Anterior cingulate cortex (tissue), 58 donors: ENCODE measurements at places on chromosomes 7 and 10.

GRCh38 chr10:37434091-37434490 lies 308.7 kb downstream of the ANKRD30A start:
- DNase-seq: no peak

- DNase-seq: no peak
Observed at GRCh38 chr10:4343091-4343490, 482.9 kb upstream of the AKR1E2 start.

DNA sequence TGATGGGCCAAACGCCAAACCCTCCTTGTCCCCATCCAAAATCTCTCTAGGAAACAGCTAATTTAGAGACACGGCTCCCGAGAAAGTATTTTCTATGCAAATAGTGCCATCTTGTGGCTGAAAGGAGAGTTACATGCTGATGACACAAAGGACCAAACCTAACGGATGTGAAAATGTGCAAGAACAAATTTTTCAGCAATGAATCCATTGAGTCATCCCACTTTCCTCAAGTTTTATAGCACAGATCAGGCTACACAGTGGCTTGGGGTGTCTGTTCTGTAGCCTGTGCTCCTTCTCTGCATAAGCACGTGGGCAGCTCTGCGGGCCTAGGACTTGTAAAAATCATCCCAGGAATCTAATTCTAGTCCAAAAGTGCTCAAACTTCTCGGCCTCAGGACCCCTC lies 154.8 kb upstream of the PRR15 start:
- peak; percentile 67 for DNase-seq

GRCh38 chr10:93077860-93078337 lies 4.2 kb downstream of the CYP26A1 start:
- no peak for DNase-seq

DNA sequence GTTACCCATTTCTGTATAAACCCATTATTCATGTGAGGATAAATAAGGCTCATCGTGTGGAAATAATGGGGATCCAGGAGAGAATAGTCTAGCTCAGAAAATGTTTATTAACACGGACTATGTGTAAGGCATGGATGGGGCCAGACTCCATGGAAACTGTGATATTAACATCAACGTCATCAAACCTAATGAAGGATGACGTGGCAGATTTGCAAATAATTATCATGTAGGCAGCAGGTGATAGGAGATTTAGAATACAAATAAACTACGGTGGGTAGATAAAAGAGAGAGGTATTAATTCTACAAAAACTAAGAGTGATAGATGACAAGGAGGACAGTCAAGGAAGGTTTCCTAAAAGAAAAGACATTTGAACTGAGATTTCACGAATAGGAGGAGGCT lies 592.2 kb downstream of the REEP3 start:
- no peak for DNase-seq

DNA sequence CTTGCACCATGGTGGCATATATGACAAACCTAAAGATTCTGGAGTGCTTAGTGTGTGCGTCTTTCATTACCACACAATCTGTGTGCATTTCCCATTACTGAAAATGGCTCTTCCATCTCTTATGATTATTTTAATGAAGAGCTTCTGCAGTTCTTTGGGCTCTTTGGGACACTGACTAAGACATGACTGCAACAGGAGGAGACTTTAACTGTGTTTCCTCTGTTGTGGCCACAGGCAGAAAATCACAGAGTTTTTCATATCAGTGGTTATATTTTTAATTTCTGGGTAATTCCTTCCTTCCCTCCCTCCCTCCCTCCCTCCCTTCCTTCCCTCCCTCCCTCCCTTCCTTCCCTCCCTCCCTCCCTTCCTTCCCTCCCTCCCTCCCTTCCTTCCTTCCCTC lies 58.1 kb downstream of the WNT2 start:
- no peak for DNase-seq

DNA sequence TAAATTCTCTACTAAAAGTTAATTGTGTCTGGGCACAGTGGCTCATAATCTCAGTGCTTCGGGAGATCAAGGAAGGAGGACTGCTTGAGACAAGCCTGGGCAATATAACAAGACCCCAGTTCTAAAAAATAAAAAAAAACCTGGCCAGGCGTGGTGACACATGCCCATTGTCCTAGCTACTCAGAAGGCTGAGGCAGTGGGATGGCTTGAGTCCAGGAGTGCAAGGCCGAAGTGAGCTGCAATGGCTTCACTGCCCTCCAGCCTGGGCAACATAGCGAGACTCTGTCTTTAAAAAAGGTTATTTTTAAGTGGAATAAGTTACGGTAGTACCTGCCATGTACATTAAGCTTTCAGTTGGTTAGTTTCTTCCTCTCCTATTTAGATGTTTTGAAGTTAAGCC lies 28.9 kb downstream of the CDK14 start:
- DNase-seq: no peak

DNA sequence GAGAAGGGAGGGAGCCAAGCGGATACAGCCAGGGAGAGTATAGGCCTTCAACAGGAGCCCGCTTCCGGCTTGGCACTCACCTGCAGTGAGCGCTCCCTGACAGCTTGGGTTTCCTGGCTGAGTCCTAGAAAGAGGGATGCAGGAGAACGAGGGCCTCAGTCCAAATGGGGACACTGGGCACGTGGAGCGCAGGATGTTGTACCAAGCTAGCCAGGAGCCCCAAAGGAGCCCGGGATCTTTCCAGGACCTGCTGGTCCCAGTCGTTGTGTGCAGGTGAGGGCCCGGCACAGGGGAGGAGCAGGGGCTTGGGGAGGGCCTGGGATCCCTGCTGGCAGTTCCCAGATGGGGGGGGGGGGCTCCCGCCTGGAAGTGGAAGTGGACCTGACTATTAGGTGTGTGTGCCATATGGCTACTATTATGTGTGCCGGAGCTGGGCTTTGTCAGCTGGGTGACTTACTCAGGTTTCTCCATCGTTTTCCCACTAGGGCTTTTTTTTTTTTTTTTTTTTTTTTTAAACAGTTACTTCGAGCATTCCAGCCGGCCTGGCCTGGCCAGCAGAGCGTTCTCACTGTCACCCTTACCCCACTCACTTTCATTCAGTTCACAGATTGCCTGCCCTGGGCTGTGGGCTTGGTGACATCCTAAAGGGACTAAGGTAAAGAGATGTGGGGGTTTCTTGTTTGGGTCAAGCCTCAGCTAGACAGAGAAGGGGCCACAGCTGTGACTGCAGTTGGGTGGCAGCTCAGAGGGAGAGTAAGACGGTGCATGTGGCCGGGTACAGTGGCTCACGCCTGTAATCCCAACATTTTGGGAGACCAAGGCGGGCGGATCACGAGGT lies 3.8 kb downstream of the AGAP3 start:
- DNase-seq: no peak

- DNase-seq: no peak
Observed at GRCh38 chr7:66929165-66929564, 8.1 kb downstream of the TMEM248 start.

GRCh38 chr7:82567356-82567755 lies 123.8 kb upstream of the CACNA2D1 start:
- no peak for DNase-seq

DNA sequence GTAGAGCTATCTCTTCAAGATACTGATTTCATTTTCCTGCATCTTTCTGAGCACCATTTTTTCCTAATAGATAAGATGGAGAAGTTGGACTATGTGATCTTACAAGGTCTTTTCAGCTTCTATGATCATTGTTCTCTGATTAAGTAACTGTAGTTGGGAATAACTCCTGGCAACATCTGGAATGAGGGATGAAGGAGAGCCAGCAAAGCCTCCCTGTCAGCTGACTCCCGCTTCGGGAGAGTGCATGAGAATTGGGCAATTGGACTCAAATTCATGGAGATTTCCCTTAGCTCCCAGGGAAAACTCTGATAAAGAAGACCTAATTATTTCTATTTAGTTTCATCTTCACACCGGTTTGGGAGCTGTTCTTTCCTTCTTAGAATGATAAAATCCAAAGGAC lies 146.1 kb downstream of the CCDC71L start:
- DNase-seq: no peak

DNA sequence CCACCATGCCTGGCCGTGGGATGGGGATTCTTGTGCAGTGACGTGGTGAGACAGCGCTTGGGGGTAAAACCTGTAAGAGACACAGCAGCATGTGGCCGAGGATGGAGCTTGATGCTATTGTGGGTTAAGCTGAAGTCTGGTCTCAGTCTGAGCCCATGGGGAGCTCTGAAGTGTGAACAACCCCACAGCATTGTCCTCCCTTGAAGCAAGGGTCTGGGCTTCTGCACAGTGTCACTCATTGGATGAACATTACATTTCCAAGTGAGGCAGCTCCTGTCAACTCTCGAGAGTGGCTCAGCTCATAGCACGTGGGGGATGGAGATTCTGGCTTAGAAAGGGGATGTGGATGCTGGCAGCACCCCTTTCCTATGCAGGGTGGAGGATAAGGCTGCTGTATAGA lies 32.2 kb upstream of the ZNF438 start:
- no peak for DNase-seq

GRCh38 chr7:18828994-18829857 lies 288.2 kb downstream of the TWIST1 start:
- DNase-seq: no peak

GRCh38 chr7:95190515-95190914 lies 133.8 kb downstream of the PON1 start:
- no peak for DNase-seq

GRCh38 chr10:117757086-117757720 lies 214.7 kb downstream of the EMX2 start:
- no peak for DNase-seq

DNA sequence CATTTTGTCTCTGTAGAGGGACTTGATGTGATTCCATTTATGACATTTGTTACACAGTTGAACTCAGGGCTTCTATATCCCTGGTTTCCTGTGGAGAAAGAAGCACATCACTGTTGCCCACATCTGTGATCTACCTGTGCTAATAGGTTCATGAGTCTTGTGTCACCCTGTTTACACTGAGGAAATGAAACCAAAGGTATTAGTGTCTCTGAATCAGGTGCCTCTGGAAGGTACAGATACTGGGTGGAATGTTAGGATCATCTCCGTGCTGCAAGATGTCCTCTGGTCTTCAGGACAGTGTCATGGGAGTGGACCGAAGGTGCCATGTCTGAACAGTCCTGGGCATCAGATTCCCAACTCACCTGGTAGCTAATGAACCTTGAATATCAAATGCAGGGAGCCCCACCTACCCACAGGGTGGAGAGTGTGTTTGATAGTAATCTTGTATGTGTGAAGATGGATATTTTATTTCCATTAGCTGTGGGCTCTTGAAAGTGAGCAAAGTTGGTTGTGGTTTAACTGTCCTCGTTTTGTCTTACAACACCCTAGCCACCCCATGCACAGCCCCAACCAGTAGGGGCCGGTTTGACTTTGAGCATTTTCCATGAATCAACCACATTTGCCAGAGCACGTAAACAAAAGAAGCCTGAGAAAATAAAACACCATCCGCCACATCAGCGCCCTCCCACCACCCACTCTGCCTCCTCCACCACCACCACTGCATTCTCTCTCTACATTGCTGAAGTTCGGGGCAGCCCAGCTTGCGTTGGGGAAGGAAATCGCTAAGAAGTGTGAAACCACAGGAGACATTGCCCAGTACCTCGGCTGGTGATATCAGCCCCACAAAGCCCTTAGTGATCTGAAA lies 40.7 kb downstream of the TARP start:
- DNase-seq: no peak

- DNase-seq: no peak
Observed at GRCh38 chr7:157844611-157845010, 507.8 kb downstream of the DNAJB6 start.

DNA sequence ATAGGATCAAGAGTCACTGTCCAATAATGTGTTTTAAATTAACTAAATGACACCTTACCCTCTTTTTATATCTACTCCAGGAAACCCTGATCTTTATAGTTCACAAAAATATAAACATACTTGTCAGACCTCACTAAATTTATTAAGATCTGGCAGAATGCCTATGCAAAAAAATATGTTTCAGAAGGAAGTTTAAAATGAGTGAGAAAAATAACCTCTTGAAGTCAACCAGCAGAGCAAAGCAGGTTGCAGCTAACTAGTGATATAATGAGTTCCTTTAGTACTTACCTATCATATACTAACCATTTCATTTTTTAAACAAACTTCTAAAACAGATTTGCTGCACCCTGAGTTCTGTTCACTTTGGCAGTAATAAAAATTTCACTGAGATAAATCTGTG lies 14.0 kb upstream of the HGF start:
- DNase-seq: no peak

GRCh38 chr7:55591282-55591931 lies 19.1 kb upstream of the VOPP1 start:
- DNase-seq: no peak

DNA sequence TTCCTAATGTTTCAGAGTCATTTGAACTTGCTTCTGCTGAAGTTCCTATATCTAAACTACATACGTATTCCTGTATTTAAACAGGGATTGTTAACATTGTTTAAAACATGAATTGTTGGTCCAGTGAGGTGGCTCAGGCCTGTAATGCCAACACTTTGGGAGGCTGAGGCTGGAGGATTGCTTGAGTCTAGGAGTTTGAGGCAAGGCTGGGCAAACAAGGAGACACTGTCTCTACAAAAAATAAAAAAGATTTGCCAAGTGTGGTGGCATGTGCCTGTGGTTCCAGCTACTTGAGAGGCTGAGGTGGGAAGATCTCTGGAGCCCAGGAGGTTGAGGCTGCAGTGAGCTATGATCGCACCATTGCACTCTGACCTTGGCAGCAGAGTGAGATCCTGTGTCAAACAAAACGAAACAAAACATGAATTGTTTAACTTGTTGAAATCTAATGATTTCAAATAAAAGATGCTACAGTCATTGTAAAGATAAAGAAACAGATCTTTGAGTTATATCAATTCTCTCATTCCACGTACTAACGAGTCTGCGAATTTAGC lies 809.4 kb downstream of the TYW1 start:
- no peak for DNase-seq

- DNase-seq: no peak
Observed at GRCh38 chr7:29122081-29122480, 24.3 kb downstream of the CPVL start.

DNA sequence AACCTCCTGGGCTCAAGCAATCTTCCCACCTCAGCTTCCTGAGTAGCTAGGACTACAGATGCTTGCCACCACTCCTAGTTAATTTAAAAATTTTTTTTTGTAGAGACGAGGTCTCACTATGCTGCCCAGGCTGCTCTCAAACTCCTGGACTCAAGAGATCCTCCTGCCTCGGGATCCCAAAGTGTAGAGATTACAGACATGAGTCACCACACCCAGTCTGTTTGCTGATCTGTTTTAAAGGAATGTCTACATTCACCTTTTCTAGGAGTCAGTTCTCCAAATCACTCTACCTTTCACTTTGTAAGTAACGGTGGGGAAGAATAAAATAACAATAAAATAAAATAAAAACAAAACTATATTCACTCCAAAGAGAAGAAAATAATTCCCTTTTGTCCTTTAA lies 86.6 kb upstream of the AGBL3 start:
- DNase-seq: no peak

- no peak for DNase-seq
Observed at GRCh38 chr7:37578350-37578749, 105.2 kb upstream of the GPR141 start.

GRCh38 chr7:47526466-47526865 lies 55.4 kb downstream of the TNS3 start:
- no peak for DNase-seq

- no peak for DNase-seq
Observed at GRCh38 chr10:88113232-88113631, 249.8 kb downstream of the PTEN start.
